Subcutaneous preadipocyte (primary cell): ENCODE measurements at places on chromosomes 7 and 10. TPM values are rescaled to one million over a fixed set of nuclear protein-coding genes. Genes with fewer than 3 reads are reported as not detected.

Gene FBXO24
- total RNA-seq, result 0.37 and 0.59 TPM in 2 replicates

Gene POLD2
- total RNA-seq, result 195 and 222 TPM in 2 replicates

Gene ZNF736
- 10.2 and 11.8 TPM in 2 replicates for total RNA-seq

Gene TMEM139
- not detected in 2 replicates for total RNA-seq

Gene PON3
- 0.37 and 0.59 TPM in 2 replicates for total RNA-seq

Gene ITGA8
- total RNA-seq, result not detected in 2 replicates

Gene INA
- 0.37 and 1.2 TPM in 2 replicates for total RNA-seq
